ENCODE measurements at places on chromosomes 3 and 15. TPM values are rescaled to one million over a fixed set of nuclear protein-coding genes. Genes with fewer than 3 reads are reported as not detected.

The PROS1 gene
- total RNA-seq = 8.6 TPM

The CFAP100 gene
- not detected for total RNA-seq

The DUOXA1 gene
- not detected for total RNA-seq

The CPN2 gene
- total RNA-seq = not detected

The ALDH1A2 gene
- 0.84 TPM for total RNA-seq

The CKMT1A gene
- not detected for total RNA-seq

The SOX2 gene
- not detected for total RNA-seq

The TGFBR2 gene
- 45.9 TPM for total RNA-seq

The FOXB1 gene
- total RNA-seq = not detected

The CTDSPL gene
- 16.8 TPM for total RNA-seq

The CLDN16 gene
- not detected for total RNA-seq

The RLBP1 gene
- not detected for total RNA-seq

The LRRC3B gene
- total RNA-seq = not detected

The SUSD5 gene
- total RNA-seq = 6.2 TPM

The CD96 gene
- total RNA-seq = not detected

The EXD1 gene
- not detected for total RNA-seq

The EFCC1 gene
- total RNA-seq = not detected

The TEX55 gene
- not detected for total RNA-seq

The SNTN gene
- not detected for total RNA-seq

The ATP8B4 gene
- 0.34 TPM for total RNA-seq

The AKAP13 gene
- 19.2 TPM for total RNA-seq

The GMPS gene
- 50.6 TPM for total RNA-seq

The FANCD2OS gene
- total RNA-seq = not detected

The CCR9 gene
- not detected for total RNA-seq

The OR5H15 gene
- total RNA-seq = not detected

The TPRA1 gene
- 52.6 TPM for total RNA-seq

The CP gene
- 0.17 TPM for total RNA-seq

The ITGA11 gene
- 1.0 TPM for total RNA-seq

The INKA1 gene
- 2.5 TPM for total RNA-seq

The FHIT gene
- total RNA-seq = 0.50 TPM

The GOLGA6L7 gene
- total RNA-seq = not detected

The HRG gene
- total RNA-seq = not detected

The TKT gene
- 477 TPM for total RNA-seq

The CDC25A gene
- 16.5 TPM for total RNA-seq

The SLC24A5 gene
- total RNA-seq = not detected

The RAD54L2 gene
- 7.6 TPM for total RNA-seq

The TRIM42 gene
- total RNA-seq = not detected

The SLMAP gene
- total RNA-seq = 17.1 TPM

The LXN gene
- total RNA-seq = 75.5 TPM

The MAP1A gene
- total RNA-seq = 18.7 TPM

The ARPP21 gene
- not detected for total RNA-seq

The NECTIN3 gene
- total RNA-seq = 34.6 TPM

The OIP5 gene
- 21.3 TPM for total RNA-seq

The MGA gene
- 7.7 TPM for total RNA-seq

The TEX9 gene
- 1.0 TPM for total RNA-seq

The KBTBD8 gene
- total RNA-seq = 0.74 TPM

The SMCO1 gene
- 0.34 TPM for total RNA-seq

The NMD3 gene
- 34.8 TPM for total RNA-seq

The PDE8A gene
- total RNA-seq = 19.0 TPM

The DUOX1 gene
- not detected for total RNA-seq

The PLS1 gene
- total RNA-seq = 2.2 TPM

The SEMA4B gene
- 12.4 TPM for total RNA-seq

The CHL1 gene
- 0.59 TPM for total RNA-seq

The GCSAM gene
- not detected for total RNA-seq

The CCR4 gene
- total RNA-seq = not detected

The PARP15 gene
- total RNA-seq = under 0.01 TPM

The CMTM7 gene
- 15.5 TPM for total RNA-seq

The PSTPIP1 gene
- 0.84 TPM for total RNA-seq

All from bronchus fibroblast of lung (primary cell).